LoVo (cell line): ENCODE measurements at places on chromosomes 11 and 22.

GRCh38 chr11:2071748-2072385, 67.3 kb downstream of the IGF2 start:
- no peak for DNase-seq

DNA sequence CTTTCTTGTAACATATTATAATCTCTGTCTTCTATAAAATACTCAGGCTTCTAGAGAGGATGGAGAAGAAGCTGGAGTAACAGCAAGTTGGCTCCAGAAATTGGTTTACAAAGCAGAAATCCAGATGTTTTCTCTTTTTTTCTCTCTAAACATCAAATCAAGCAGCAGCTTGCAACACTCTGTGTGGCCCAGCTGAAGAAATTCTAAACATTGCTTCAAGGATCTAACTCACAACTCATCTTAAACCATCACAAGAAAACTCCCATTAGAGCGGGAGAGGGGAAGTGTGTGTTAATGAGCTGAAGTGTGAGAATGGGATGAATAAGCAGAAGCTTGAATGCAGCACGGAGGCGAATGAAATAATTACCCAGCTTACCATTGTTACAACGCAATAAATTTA, 146.5 kb downstream of the OPCML start:
- no peak for DNase-seq

- no peak for DNase-seq
These were observed 45.6 kb upstream of the EHF start for GRCh38 chr11:34575261-34575660.

DNA sequence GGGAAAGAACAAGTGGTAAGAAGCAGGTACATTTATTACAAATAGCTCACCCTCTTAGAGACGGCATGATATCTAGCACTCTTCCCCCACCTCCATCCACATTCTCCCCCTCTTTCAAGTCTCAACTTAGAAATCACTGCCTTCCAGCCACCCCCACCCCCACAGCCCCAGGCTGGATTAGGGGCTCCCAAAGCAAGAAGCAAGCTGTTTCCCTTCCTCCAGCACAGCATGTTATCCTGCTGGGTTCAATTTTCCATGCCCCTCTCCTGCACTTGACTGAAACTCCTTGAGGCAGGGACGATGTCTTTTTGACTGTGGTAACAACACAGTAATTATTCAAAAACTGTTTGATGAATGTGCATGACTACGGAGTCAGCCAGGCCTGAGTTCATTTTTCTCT, 350.7 kb downstream of the LARGE1 start:
- no peak for DNase-seq
